Stimulated activated CD4-positive, alpha-beta T cell treated with anti-CD3 and anti-CD28 coated beads, Interleukin-15, amount 100 ng/mL, for 1 hour (primary cell): ENCODE measurements at places on chromosomes 2 and 18.

- DNase-seq: no peak
Observed at GRCh38 chr18:1252936-1253335, 348.3 kb downstream of the ADCYAP1 start.

DNA sequence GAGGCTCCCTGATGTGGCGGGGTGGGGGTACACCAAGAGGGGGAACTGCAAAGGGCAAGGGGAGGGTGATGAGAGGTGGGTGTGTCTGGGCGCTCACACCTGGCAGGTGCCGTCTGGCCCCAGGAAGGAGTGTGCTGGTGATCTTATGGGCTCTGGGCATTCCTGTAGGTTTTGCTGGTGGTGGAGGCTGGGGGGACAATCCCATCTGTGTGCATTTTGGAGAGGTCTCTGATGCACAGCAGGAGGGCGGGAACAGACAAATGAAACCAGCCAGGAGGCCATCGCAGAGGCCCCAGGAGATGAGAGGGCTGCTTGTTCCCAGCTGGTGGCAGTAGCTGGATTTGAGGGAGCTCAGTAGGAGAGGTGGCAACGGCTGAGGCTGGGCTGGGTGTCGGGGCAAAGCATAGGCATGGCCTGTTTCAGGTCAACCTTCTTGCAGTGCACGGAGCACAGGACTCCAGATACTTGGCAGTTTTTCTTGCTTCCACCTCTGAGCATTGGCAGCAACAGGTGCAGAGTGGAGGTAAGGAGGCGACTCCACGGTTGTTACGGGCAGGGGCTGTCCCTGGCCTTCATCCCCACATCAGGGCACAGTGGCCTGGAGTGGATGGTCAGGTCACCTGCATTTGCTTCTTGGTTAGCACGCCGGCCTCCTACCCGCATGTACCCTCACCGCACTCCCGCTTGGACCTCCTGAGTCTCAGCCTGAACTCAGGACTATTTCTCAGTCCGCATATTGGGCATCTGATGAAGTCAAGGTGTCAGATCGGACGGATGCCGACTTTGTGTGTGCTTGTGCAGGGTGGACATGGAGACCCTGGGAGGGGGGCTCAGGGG lies 194.2 kb upstream of the HDAC4 start:
- DNase-seq: no peak

DNA sequence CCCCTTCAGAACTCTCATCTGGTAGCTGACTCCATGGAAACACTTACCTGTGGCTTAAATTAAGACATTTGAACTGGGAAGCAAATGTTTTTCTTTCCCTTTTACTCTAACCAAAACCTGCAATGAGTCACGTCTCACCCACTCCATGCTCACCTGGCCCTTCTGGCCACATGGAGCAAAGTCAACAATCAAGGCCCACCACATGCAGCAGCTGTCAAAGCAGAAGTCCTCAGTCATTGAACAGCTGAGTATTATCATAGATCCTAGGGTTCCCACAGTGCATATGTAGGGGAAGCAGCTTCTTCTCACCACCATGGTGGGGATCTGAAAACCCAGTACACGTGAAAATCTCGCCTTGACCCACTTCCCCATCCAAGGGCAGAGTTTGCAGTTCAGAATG lies 12.3 kb upstream of the MEP1B start:
- no peak for DNase-seq

- DNase-seq: no peak
Observed at GRCh38 chr18:62327977-62328376, 2.9 kb downstream of the TNFRSF11A start.

DNA sequence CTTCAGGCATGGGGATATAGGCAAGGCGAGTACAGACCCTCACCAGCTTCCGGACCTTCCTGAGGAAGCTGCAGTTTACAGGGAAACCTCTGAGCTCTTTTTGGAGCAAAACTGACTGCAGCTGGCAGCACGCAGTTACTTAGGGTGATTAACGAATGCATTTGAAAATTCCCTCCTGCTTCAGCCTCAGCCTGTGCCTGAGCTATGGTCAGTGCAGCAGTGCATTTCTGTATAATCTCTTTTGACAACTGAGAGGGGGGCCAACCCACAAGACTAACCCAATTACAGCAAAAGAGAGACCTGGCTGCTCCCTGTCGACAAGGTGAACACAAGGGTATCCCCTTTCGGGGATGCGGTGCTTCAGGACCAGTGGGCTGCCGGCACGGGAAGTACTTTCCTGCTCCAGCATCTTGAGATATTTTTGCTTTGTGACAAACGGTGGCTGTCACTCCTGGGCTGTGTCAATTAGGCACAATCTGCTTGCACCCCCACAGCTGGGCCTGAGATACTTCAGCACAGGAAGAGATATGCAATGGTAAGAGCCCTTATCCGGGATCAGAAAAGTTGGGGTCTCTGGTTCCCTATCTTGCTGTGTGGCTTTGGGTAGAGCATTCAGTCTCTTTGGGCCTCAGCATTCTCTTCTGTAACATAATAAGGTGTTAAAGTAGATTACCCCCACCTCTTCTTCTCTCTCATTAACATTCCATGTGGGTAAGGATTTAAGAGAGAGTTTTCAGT lies 141.0 kb downstream of the TMEM17 start:
- no peak for DNase-seq

DNA sequence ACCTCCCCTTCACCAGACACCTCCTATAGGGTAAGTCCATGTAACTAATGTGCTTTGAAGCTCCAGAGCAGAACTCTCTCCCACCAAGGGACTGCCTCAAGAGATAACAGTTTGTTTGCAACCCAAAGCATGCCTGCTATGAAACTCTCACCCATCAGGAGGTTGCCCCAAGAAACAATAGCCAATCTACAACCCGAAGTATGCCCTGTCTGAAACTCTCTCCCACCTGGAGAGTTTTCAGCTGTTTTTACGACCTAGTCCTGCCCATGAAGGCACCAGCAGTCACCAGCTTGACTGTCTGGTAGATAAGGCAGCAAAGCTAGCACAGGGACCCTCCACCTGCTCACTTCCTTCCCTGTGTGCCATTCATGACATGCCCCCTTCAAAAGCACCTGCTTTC lies 533.9 kb upstream of the CRIM1 start:
- no peak for DNase-seq

DNA sequence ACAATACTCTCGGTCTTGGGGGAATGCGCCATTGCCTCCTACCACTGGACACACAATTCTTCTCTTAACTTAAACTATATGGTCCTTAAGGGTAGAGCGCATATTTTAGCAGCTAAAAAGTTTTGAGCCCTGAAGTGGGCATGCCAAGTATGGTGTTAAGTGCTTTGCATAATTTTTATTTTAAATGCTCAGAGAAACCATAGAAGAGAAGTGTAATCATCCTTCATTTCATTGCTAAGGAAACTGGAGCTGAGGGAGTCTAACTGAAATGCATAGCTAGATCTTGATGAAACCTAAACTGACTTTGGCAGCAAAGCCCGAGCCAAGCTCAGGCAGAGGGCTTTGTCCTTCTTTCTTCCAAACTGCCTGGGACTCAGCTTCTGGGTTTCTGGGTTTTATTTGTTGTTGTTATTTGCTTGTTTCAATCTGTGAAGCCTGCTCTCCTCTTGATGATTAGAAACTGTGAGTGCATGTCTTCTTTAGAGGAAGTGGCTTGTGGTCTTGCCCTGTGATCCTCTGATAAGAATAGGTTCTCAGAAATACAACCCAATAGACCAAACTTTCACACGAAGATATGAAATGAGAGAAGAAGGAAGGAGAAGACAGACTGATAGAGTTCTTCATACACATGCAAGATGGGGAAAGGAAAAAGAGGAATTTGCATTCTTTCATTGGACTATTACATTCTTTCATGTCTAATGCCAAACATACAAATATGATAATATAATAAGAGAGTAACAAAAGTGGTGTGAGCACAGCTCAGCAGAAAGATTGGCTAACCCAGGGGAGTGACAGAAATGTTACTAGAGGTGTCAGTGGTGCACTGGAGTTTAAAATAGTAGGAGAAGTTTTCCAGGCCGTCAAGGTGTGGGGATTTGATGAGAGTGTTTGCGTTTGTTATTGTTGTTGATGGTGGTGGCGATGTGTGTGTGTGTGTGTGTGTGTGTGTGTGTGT lies 7.5 kb upstream of the RNF144A start:
- no peak for DNase-seq

DNA sequence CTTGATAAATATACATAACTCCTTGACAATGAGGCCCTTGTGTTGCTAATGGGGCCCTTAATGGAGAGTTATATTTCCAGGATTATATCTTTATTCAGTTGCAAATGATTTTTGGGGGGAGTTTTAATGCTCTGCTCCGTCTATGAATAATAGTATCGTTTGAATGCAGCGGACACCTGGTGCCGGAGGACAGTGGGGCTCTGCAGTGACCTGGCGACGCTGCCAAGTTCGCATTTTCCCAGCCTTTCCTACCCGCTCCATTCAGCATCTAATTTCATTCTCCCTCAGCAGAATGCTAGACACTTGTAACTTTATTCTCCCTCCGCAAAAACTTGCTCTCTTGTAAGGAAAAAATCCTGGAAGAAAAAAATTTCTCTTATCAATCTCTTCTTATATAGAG lies 257.6 kb upstream of the SALL3 start:
- DNase-seq: no peak

DNA sequence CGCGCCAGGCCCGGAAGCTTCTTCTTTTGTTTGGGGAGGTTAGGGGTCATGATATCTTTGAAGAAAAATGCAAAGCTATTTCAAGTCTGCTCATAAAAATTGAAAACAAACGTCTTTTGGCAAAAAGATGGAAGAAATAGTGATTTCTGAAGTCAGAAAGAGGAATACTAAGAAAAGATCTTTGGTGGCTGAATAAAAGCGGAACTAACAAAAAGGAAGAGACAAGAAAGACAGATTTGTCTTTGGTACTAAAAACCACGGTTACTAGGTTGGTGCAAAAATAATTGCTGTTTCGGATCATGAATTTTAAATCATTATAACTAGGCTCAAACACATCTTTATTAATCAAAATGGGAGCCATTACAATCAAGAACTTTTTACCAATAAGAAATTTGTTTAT lies 164.6 kb upstream of the TRIB2 start:
- no peak for DNase-seq

DNA sequence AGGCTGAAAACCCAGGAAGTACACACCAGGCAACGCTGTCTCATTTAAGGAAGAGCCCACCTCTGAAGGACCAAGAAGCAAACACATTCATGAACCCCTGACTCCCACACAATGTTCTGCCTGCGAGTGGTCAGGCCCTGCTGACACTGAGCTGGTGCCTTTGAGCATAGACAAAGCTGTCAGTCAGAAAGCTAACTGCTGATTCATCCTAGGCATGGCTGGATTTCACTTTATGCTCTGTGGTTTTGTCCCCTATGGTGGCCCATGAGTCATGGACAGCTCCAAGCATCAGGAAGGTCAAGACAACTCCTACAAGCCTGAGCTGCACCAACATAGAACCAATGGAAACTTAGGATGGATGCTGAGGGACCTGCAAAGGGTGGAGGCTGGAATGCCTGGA lies 78.9 kb downstream of the UXS1 start:
- no peak for DNase-seq

DNA sequence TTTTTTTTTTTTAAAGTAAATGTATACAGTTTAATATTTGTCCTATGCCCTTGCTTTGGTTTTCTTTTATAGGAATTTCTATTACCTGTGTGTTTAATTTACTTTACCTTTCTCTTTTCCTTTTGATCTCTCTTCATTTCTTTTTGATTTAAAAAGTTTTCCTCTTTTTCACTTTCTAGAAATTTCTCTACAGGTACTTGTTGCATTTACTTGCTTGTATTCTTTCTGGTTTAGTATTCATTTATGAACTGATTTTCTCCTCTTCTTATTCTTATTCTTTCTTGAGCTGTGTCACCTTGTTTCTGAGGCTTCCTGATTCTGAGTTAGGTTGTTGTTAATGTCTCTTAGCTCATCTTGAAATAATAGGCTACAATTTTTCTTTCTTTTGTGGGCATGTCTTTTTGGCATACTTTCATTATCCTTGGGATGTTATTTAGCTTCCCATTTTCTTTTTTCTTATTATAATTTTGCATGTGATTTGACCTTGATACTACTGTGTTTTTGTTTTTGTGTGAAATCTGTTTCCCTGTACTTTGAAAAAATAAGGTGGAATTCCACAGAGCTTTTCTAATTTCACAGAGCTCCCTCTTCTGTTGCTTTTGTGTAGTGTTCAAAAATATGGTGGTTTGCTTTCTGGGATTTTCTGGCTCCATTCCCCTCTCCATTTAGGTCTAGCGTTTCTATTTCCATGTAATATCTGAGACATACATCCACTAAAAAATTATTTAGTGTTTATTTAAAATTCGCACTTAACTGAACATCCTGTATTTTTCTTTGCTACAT lies 25.5 kb upstream of the ALMS1 start:
- no peak for DNase-seq

DNA sequence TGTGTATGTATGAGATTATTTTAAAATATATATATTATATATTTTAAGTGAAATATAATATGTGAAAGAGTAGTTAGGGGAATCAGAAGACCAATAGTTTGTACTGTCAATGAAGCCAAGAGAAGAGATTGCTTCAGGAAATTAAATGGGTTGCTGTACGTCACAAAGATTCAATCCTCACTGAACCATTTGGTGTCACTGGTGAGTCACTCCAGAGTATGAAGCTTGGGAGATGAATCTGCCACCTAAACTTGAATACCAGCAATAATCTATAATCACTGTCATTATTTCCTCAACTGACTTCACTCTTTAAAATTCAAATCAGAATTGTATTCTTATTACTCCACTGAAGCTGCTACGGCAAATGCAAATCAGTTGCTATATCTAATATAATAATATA lies 41.9 kb upstream of the SCN9A start:
- DNase-seq: no peak

DNA sequence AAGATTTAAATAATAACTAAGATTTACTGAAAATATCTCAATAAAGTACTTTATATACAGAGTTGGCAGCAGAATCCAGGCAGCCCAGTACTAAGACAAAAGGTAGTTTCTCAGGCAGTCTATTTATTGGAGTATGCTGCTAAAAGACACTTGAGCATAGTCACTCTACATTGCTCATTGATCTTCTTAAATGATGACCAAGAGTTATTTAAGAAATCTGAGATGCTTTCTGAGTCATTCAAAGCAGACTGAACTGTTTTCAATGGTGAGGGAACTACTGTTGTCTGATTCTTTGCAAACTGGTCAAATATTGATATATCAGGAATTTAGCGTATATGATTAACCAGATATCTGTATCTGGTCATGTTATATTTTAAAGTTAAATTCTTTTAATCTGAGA lies 133.6 kb downstream of the PHLPP1 start:
- no peak for DNase-seq

- no peak for DNase-seq
Observed at GRCh38 chr2:46383113-46383395, 85.8 kb downstream of the EPAS1 start.

GRCh38 chr2:6073191-6074088 lies 381.3 kb downstream of the SOX11 start:
- no peak for DNase-seq

GRCh38 chr2:47006374-47007222 lies 91.0 kb upstream of the MCFD2 start:
- DNase-seq: no peak

- DNase-seq: no peak
Observed at GRCh38 chr2:118686346-118686745, 161.1 kb downstream of the EN1 start.

GRCh38 chr2:231720987-231721966 lies 13.0 kb downstream of the PTMA start:
- no peak for DNase-seq
